Nucleus accumbens (tissue), 56 donors: ENCODE measurements at places on chromosomes 3 and 15.

DNA sequence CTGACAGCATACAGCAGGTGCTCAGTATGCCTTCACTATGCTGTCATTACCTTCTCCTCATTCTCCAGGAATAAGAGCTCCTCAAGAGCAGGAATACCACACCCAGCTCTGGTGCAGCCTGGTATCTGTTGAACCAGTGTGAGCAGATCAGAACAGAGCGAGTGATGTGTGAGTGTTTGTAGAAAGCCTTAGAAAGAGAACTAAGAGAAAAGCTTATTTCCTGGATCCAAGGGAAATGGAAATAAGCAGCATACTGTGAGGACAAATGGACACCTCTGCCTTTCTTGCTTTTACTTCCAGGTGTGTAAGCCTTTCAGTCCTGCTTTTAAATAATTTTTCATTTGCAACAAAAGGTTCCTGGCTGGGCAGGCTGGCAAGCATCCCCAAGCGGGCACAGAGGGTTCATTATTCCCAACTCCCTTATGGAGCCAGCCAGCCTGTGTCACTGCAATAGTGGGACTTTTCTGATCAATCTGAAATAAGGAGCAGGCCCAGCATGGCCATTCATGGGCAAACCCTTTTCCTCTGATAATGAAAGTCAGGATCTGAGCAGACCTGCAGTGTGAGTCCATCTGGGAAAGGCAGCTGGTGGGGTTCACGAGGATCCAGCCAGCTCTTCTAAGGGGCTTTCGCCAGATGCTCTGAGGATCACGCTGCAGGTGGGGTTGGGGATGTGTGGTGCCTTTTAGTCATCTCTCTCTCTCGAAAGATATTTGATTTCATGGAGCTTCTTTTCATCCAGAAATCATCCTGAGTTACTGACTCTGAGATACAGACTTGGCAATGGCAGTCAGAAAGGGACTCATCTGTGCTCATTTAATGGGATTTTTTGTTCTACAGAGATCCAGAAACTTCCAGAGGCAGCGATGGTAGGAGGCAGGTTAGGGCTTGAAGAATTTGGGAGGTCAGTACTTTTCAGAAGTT lies 594.9 kb upstream of the CFAP20DC start:
- no peak for DNase-seq

DNA sequence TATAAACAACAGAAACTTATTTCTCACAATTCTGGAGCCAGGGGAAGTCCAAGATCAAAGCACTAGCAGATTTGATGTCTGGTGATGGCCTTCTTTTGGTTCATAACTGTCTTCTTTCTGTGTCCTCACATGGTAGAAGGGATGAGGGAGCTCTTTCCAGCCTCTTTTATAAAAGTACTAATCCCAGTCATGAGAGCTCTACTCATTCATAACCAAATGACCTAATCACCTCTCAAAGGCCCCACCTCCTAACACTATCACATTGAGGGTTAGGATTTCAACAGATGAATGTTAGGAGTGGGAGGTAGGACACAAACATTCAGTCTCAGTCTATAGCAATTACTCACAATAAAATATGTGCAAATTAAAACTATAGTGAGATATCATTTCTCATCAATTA lies 50.1 kb upstream of the UBE2E2 start:
- no peak for DNase-seq

GRCh38 chr3:175668300-175668699 lies 809.2 kb downstream of the NAALADL2 start:
- no peak for DNase-seq

DNA sequence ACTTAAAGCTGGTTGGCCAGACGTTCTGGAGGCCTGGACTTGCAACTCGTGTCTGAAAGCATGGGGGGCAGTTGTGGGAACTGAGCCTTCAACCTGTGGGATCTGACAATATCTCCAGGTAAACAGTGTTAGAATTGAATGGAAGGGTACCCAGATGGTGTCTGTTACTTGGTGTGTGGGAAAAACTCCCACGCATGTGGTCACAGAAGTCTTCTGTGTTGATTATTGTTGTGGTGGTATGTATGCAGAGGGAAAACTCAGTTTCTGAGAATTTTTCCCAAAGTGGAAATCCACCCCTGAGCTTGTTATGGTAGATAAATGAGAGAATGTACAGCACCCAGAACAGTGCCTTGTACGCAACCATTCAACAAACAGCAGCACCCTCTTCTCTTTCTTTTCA lies 238.1 kb upstream of the ICE2 start:
- DNase-seq: no peak

DNA sequence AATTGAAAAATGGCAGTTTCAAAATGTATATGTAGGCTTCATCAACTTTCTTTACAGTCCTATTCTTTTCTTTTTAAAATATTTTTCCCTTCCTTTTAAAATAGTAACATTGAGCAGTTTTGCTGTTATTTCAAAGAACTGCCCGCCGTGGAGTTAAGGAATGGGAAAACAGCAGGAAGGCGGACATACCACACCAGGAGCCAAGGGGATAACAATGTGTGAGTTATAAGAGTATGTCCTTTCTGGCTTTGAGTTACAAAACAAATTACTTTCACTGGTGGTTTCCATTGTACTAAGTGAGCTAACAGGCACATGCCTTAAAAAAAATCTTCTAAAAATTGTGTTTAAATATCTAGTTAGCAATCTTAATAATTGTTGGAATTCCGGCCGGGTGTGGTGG lies 37.4 kb upstream of the FBXL22 start:
- no peak for DNase-seq

DNA sequence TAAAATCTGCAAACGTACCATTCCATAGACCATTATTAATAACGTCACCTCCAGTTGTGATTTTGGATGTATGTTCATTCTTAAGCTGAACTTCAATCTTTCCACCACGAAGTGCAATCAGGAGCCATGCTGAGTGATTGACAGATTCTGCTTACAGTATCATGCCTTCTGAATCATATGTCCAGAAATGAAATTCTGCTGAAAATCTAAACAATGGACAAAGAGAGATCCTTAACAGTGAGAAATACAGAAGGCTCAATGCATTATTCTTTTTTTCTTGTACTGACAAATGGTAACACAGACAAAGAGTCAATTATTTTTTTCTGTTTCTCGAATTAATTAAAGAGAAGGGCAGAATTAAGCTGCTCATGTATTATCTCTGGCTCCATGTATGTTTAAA lies 1114.5 kb downstream of the EPHA3 start:
- DNase-seq: no peak

GRCh38 chr15:79451361-79451999 lies 19.3 kb downstream of the MINAR1 start:
- DNase-seq: no peak

GRCh38 chr3:188683032-188683521 lies 488.7 kb upstream of the TPRG1 start:
- DNase-seq: no peak

GRCh38 chr3:52057812-52058495 lies 1.6 kb upstream of the DUSP7 start:
- DNase-seq: no peak

DNA sequence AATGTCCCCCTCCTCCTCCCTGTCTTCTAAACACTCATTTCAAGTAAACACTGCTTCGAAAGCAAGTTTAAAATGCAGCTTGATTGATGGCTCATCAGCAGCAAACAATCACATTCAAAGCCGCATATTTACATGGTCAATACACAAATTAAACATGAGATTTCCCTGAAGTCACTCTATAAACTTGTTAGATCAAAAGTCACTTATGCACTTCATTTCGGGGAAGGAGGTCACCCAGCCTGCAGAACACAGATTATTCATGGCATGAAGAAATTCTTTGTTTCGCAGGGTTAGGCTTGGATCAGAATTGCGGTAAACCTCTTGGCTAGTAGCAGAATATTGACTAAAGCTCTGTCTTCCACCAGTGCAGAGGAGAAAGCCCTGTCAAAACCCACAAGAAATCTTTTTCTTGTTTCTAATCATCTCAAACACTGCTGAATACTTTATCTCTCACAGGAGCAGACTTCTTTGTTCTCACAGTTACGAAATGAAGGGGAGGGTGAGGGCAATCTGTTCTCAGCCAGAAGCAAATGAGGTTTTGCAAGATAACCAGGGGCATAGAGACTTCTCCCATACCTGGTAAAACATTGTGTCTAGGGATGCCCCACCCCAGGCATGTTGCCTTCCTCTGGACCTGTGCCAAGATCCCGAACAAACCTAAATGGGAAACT lies 133.3 kb upstream of the CHL1 start:
- DNase-seq: no peak

- DNase-seq: no peak
Measured at GRCh38 chr3:30632065-30632464, 25.7 kb downstream of the TGFBR2 start.

DNA sequence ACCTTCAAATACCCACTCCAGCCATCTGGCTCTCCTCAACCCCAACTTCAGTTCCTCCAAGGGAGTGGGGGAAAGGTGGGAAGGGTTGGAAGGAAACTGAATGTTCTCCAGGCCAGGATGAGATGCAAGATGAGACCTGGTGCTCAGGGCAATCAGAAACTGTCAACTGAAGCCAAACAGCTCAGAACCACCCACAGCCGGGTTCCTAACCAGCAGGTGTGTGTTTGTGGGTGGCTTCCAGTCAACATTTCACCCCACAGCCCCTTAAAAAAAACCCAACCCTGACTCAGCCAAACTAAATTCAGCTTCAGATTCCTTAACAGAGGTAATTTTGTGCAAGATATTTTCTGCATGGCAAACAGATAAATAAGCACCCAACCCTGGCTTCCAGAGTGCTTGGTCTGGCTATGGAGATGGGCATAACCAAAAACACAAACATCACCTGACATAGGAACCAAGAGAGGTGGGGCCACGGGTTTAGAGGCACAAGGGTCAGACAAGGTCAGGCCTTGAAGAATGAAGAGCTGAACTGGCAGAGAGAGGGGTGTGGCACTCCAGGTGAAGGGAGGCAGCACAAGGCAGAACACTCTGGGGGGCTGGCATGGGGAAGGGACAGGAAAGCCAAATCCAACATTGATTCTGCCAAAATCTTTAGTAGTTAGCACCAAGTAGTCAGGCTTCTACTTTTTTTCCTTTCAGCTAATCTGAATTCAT lies 34.7 kb downstream of the ZNF445 start:
- no peak for DNase-seq

- no peak for DNase-seq
Measured at GRCh38 chr3:107727102-107727501, 204.3 kb downstream of the BBX start.

DNA sequence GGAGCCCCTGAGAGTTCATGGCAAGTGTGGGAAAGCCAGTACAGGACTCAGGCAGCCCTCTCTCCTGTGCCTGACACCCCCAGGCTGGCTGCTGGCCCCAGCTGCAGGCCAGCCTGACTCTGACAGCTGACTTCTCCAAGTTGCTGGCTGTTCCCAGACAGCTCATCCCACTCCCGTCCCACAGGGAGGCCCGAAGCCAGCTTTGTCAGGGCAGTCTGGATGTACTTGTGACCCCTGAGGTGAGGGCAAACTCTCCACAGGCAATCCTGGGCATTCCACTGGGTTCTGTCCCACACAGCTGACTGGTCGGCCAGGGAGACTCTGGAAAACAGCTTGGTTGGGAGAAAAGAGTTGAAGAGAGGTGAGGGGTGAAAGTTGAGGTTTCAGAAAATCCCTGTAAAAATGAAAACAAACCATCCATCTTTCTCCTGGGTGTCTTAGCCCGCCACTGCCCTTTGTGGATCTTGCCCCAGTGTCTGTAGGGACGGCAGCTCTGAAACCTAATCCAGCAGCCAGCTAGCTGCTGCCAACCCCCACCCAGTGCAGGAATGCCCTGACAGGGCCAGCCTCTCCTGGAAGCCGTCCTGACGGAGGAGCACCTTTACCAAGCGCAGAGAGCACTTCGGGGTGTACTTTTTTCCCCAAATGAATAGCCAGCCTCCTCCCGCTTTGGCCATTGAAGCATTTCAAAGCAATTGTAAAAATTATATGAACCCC lies 87.9 kb downstream of the DNAJB8 start:
- no peak for DNase-seq

DNA sequence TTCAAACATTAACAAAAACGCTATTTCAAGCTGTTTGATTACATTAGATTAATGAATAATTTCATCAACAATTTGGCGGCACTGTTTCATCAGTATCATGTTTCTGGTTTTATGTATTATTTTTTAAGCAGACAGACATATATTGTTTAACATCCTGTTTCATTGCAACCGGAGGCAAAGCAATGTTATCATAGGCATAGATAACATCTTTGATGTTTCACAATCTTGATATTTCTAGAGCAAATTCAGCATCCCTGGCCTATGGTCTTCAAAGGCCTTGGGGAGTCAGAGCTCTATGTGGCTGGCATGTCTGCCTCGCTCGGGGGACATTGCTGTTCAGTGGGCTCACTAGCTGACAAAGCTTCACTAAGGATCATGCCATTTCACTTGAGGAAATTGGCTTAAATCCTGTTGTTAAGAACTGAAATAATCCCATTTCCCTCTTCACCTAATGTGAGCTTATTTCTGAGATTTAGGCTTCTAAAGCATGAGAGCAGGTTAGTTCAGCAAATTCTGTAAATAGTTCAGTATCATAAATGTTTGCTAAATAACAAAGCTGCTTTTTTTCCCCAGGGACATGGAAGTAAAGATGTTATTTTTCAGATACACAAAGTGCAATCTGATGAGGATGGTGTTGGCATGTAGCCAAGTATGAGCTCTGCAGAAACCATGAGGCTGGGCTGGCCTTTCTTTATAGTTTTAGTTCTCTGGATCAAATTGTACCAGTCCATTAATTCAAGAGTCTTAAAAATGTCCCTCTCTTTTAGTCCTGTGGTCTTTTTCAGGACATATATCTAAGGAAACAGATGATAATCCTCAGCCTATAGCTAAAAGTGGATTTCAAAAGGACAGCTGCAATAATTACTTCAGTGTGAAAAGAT lies 941.4 kb downstream of the PLOD2 start:
- no peak for DNase-seq

DNA sequence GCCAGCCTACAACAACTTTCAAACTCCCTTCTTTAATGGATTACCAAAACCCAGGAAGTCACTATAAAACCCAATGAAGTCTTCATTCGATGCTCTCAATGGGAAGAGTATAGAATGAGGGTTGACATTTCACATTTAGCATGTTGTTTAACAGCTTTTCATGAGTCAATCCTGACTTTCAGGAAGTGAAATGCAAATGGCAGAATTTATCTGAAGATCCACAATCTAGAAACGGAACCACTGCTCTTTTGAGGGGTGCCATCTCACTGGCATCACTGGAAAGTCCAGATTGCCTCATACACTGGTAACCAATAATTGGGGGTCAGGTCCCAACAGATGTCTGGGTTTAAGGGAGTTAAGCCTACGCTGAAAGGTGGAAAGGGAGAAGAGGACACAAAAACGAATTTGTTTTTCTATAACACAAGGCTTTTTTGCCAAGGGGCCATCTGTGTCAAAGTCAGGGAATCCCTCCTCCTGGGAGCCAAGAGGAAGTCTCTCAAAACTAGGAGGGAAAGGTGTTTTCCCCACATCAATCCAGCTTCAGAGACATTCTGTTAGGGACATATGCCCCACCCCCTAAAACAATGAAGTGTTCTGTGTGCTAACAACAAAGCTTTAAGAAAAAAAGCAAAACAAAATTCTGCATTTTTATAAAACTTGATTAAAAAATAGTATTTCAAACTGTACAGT lies 12.0 kb upstream of the ATP1B3 start:
- no peak for DNase-seq

DNA sequence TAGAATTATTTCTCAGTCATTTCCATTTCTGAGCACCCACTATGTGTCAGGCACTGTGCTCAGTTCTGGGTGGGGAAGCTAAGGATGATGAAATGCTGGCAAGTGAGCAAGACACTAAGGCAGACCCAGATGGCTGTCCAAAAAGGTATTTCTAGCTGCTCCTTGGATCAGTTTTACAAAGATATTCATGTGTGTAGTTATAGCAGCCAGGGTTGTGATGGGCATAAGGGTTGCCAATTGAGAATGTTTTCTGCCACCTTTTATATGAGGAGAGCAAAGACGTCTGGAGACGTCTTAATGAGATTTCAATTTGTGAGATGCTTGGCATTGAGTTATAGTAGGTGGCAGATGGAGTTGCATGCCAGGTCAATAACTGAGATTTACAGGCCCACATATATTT lies 197.1 kb upstream of the RASGRP1 start:
- no peak for DNase-seq
